ENCODE measurements at places on chromosomes 16 and 17.

DNA sequence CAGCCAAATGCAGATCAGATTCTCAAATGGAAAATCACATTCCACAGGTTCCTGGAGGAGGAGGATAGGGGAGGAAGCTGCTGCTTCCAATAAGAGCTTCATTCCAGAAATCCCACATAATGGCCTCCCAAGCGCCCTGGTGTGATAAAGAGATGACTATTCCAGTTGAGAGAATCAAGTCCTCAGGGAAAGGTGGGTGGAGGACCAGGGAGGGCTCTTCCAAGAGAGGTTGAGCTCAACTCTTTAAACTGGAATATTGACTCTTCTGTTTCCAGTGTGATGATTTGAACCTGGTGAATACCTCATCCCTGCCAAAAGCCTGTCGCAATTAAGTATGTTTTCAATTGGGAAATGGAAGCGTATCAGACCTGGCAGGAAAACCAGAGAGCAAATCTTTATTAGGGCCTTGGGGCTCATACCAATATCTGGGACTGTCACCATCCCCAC, 81.4 kb upstream of the DYNLRB2 start:
- no peak for DNase-seq

DNA sequence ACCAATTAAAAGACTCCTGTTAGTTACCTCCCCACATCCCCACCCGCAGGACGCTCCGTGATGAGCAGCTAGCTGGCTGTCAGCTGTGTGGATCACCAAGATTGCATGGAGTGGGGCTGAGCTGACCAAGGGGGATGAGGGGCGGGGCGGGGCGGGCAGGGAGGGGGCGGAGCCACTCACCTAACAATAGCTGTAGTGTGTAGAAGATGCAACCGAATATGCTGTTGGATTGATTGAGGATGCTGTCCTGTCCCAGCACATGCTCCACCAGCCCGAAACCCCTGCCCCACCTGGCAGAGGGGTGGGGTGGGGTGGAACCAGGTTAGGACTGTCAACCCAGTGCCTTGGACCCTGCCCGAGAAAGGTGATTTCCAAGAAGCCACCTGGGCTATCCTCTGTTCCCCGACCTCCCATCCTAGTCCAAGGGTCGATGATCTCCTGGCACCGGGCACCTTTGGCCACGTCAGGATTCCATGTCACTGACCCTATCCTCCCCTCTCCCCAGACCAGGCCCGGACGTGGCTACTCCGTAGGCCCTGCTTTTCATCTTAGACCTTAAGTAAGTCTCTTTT, 1.4 kb downstream of the VKORC1 start:
- no peak for DNase-seq

GRCh38 chr17:64130559-64131001, 636 bp upstream of the ERN1 start:
- DNase-seq = no peak

DNA sequence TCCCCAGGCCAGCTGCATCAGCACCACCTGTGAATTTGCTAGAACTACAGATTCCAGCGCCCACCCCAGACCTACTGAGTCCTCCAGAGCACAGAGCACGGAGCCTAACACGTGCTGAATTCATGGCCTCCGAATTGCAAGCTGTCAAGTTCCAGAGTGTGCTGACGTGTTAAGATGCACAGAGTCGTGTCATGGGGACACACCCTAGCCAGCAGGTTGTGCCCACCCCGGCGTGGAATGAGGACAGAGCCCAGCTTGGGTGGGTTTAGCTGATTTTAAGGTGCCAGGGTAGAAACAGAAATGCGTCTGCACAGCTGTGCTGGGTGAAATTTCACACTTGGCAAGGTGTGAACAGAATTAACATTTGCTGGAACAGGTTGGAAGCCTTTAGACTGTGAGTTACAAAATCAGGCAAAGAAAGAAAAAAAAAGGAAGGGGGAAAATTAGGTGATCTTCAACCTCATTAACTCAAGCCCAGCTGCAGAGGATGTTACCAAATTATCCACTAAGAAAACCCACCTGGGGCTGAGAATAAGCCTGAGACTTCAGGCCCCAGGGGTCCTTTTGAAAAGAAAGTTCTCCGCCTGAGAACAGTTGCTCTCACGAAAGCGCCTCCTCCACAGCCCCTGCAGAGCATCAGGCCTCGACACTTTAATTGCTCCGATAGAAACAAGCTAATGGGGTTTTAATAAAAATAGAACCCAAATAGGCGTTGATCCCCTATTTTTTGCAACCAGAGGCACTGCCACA, 27.1 kb downstream of the GINS3 start:
- no peak for DNase-seq

GRCh38 chr16:67719048-67719777, at the start of gene GFOD2:
Gene GFOD2 (minus strand): TSS chr16:67719316. CDS start chr16:67685715, 33,601 bp downstream.
- DNase-seq = peak; percentile 95

GRCh38 chr16:50037662-50038220, 12.7 kb downstream of the CNEP1R1 start:
- no peak for DNase-seq

GRCh38 chr16:75160386-75160785, 12.1 kb downstream of the ZFP1 start:
- no peak for DNase-seq

DNA sequence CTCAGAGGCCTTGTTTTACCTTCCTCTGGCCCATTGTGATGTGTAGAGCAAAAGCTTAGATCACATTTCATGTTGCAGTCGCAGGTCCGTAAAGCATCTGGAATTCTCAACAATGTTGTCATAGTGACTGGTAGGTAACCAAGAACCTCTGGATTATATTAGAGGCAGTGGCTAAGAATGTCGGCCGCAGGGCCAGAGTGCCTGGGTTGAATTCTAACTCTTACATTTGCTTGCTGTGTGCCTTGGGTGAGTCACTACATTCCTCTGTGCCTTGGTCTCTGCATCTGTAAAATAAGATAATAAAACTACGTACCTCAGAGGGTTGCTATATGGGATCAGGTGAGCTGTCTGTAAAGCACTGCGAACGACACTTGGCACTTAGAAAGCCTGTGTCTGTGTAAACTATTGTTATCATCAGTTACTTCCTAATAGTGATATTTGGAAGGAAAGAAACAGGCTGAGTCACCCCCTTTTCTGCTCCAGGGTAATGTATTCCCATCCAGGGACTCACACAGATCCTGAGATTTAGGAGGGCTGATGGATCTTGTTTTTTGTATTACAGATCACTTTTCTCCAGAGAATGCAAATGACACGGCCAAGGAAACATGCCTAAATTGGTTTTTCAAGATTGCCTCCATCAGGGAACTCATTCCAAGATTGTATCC, 52.2 kb downstream of the VPS35L start:
- no peak for DNase-seq

DNA sequence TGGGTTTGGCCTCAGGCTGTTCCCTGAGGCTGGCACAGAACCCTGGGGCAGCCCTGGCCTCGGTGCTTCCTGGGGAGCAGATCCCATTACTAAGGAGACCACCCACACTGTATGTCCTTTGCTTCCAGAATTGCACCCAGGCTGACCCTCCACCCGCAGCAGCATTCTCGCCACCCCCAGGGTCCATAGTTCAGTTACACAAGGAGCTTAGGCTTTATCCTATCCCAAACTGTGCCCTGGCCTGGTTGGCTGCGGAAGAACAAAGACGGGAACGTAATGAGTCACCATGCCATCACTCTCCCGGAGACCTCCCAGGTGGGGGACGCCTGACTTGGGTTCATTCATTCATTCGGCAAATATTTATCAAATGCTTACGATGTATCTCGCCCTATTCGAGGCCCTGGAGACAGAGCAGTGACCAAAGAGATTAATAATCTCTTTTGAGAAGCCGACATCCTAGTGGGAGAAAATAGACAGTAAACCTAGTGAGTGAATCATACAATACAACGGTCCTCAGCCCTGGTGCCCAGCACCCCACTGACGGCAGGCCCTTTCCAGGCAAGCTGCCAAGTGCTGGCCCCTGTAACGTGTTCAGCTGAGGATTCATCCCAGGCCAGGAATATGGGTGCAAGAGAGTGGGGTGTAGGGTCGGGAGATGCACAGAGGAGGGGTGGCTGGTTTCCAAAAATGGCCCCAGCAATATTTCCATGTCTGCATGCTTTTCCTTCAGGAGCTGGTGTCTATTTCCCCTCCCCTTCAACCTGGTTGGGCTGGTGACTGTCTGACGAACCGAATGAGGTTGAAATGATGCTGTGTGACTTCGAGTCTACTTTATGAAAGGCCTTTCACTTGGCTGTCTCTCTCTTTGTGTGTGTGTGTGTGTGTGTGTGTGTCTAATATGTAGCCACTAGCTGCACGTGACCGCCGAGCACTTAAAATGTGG, 134.2 kb downstream of the MGAT5B start:
- no peak for DNase-seq

GRCh38 chr16:87970186-87970585, 19.0 kb downstream of the BANP start:
- DNase-seq = no peak

- no peak for DNase-seq
Observed at GRCh38 chr17:47276868-47277267, 23.2 kb downstream of the ITGB3 start.

GRCh38 chr17:61443475-61443882, 8.7 kb upstream of the TBX4 start:
- DNase-seq = no peak

- DNase-seq = no peak
Observed at GRCh38 chr16:74466872-74467271, 45.6 kb upstream of the CLEC18B start.

DNA sequence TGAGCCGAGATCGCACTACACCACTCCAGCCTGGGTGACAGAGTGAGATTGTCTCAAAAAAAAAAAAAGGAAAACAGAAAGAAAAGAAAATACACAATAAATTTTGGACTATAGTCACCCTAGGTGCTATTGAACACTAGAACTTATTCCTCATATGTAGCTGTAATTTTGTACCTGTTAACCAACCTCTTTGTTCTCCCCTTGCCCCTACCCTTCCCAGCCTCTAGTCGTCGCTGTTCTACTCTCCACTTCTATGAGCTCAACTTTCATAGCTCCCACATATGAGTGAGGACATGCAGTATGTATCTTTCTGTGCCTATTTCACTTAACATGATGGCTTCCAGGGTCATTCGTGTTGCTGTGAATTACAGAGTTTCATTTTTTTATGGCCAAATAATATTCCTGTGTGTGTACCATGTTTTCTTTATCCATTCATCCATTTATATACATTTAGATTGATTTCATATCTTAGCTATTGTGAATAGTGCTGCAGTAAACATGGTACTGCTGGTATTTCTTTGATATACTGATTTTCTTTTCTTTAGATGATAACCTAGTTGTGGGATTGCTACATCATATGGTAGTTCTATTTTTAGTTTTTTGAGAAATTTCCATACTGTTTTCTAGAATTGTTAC, 28.3 kb downstream of the VPS35L start:
- no peak for DNase-seq

DNA sequence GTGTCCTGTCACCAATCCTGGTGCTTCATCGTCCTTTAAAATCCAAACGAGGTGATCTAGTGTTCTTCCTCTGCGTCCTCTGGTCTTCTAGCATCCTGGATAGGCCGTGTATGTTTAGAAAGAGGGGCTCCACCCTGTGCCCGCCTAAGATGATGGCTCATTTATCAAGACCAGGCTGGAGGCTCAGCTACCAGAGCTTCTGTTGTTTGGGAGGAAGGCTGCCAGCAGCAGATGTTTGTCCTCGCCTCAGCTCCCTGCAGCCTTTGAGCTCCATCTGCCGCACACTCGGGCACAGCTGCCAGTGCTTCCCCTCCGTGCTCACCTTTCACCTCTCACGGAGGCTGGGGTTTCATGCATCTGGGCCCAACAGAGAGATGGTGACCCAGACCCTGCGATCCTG, 954.7 kb upstream of the RBFOX1 start:
- DNase-seq = no peak

DNA sequence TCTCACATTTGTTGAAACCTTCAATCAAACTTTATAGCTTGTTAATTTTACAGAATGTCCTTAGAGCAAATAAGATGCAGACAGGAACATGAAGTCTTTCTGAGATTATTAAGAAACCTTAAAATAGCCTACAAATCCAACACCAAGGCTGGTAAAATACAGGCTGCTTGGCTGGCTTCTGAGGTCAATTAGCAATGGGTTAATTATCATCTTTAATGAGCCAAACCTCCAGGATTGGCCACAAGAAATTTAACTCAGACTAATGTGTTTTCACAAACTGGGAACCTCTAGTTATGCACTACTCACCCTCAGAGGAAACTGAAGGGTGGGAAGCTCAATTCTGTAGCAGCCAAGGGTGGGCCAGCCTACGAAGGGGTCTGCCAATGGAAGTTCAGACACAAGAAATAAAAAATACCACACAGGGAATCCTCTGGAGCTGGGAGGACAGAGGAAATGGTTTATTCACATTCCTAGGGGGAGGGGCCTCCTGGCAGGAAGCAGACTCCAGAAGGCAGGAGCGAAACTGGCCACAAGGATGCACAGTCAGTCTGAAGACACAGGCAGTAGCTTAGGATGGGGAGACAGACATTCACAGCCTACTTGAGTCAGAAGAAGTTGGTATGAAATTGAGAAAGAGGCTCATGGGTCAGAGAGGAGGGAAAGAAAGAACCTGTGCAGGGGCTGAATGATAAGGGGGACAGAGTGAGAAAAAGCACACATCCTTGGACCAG, 36.1 kb downstream of the HIC1 start:
- no peak for DNase-seq

DNA sequence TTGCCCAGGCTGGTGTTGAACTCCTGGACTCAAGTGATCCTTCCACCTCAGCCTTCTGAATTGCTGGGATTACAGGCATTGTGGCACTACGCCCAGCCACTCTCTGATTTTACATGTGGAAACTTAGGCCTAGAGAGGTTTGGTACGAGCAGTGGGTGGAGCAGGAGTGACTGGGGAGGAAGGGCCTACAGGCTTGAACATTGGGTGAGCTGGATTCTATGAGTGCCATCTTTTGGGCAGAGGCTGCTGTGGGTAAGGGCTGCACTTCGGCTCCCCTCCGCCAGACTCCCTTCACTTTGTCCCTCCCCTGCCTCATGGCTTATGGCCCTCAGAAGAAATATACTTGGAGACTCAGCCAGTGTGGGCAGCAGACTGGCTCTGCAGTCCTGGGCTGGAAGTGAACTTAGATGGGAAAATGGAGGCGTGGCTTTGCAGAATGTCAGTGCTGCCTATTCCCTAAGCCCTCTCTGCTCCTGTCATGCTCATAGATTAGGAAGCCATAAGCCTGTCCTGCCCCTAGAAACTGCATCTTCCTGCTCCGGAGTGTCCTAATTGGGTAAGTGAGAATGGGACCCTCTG, 9.5 kb upstream of the MRC2 start:
- DNase-seq = no peak

All from omental fat pad (tissue), 4 donors.